Right lung (tissue), 10 donors: ENCODE measurements at places on chromosomes 1 and 21. TPM values are rescaled to one million over a fixed set of nuclear protein-coding genes. Genes with fewer than 3 reads are reported as not detected.

- no peak for DNase-seq
Measured at GRCh38 chr1:160097151-160097910, 1.1 kb downstream of the IGSF8 start.

DNA sequence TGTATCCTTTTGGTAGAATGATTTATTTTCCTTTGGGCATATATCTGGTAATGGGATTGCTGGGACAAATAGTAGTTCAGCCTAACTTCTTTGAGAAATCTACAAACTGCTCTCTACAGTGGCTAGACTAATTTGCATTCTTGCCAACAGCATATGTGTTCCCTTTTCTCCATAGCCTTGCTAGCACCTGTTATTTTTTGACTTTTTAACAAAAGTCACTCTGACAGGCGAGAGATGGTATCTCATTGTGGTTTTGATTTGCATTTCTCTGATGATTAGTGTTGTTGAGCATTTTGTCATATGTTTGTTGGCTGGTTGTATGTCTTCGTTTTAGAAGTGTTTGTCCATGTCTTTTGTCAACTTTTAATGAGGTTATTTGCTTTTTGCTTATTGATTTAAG lies 99.8 kb downstream of the UCK2 start:
- DNase-seq = no peak

GRCh38 chr1:25474439-25475047 lies 43.8 kb downstream of the MACO1 start:
- no peak for DNase-seq

DNA sequence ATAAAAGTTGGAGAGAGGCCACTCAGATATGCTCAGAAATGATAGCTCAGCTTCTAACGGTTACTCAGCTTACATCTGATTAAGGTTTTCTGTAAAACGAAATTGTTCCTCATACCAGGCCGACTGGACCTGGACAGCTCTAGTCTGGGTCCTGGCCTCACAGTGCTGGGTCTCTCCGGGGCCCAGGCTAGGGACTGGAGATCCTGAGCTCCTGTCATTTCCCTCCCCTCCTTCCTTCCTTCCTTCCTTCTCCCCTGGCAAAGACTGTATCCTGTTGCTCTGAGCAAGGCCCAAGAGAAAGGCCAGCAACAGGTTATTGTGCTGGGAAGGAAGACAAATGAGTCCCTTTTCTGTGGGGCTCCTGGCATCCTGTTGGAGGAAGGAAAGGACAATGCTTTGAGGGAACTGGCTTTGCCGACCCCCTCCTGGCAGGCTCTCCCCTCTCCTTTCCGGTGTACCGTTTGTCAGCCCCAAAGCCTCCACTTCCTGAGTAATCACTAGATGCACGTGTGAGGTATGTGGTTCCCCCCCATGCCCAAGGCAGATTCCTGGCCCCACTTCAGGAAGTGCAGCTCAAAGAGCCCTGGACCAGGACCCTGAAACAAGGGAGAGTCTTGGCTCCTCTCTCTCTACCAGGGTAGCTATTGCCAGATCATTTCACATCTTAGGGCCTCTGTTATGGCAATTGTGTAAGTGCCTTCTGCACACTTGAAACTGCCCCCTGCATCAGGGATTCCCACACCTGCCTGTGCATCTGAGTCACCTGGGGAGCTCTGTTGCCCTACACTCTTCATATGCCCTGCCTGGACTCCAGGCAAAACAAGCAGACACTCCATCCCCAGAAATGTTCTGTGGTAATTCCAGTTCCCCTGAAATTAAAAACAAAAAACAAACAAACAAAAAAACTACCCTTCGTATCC lies 212.7 kb upstream of the FGGY start:
- DNase-seq = no peak

GRCh38 chr1:11019971-11020370 lies 7.5 kb downstream of the TARDBP start:
- DNase-seq = no peak

GRCh38 chr1:237004116-237004515 lies at the start of gene MT1HL1:
TSS of gene MT1HL1 (minus strand) at chr1:237004441. CDS start at chr1:237004372, 69 bp downstream.
- DNase-seq = no peak

GRCh38 chr1:17829579-17829978 lies 74.4 kb downstream of the ACTL8 start:
- DNase-seq = no peak

DNA sequence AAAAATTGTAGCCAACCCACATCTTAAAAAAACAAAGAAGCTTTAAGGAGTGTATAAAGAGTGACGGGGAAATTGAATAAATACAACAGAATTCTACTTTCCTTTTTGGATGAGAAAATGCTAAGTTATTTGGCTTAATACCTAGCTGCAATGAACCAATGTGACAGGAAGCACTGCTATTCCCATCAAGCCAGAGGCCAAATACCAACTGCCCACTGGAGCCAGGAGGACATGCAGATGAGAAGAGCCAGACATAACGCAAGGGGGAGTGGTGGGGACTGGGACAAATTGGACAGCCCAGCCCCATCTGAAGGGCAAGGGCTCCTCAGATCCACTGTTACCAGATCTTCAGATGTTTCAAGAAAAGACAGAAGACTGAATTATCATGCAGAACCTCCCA lies 25.7 kb downstream of the DNAJC11 start:
- no peak for DNase-seq

- DNase-seq = no peak
Measured at GRCh38 chr1:29756085-29756484, 519.8 kb downstream of the PTPRU start.

DNA sequence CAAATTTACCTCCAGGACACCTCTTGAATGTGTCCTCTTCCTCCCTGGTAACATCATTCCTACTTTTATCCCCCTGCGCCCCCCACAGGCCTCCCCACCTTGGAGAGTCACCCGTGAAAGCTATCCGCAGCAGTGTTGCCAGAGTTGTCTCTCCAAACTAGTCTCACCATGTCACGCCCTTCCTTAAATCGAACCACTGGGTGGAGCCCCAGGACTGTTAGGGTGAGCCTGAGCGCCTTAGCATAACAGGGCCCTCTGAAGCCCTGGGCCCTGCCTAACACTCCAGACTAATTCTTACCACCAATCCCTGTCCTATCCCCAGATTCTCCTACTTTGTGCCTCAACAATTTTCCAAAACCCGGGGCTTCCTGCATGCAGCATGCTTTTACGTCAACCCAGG lies 35.0 kb downstream of the HSD3B2 start:
- no peak for DNase-seq

DNA sequence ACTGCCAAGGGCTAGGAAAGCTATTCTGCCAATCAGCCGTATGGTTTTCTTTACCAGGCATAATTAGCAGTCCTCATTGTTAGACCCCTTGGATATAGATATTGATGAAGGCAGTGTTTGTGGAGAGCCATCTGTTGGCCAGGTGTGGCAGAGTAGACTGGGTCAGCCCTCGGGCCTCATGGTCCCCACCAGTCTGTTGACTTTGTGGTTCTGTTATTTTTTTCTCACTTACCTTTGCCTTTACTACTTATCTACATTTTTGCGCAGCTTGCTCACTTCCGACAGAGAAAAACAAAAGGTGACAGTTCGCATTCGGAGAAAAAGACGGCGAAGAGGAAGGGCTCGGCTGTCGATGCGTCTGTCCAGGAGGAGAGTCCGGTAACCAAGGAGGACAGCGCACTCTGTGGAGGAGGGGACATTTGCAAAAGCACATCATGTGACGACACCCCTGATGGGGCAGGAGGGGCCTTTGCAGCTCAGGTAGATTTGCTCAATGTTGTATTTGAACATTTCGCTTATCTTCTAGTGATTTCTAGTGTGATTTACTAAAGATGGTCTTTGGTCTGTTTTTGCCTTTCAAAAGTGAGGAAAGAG lies 2.3 kb downstream of the PCNT start:
- DNase-seq = no peak

GRCh38 chr1:115978292-115978941 lies 2.1 kb downstream of the SLC22A15 start:
- no peak for DNase-seq

DNA sequence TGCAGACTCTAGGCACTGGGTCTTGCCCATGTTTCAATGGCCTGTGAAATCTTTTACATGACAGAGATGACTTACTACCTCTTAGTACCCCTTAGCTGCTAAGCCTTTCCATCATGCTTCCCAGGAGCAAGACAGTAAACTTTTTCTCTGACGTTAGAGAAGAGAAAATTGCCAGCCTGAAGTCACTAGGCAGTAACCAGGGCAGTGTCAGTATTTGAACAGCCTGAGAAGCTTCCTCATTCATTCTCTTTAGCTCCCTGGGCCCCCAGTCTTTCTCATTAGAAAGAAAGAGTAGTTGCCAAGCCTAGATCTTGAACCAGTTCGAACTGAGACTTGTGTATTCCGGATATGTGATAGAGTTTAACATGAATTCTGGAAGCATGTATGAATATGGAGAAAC lies 99.2 kb downstream of the ERG start:
- DNase-seq = no peak

DNA sequence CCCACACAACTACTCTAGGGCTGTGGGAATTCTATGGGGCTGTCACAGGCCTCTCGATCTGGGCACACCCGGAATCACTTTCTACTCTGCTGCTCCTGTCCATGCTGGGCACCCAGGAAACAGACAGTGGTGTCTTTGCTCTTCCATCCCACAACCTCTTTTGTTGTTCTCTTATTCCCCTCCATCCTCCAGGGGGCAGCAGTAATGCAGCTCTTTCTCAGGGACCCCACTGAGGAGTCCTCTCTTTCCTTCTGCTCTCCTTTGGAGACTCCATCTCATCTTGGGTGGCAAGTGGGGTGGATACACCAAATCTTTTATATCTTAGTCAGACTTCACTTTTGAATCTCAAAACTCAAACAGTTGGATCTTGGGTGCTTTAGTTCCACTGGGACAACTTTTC lies 206.3 kb downstream of the HS2ST1 start:
- DNase-seq = no peak

DNA sequence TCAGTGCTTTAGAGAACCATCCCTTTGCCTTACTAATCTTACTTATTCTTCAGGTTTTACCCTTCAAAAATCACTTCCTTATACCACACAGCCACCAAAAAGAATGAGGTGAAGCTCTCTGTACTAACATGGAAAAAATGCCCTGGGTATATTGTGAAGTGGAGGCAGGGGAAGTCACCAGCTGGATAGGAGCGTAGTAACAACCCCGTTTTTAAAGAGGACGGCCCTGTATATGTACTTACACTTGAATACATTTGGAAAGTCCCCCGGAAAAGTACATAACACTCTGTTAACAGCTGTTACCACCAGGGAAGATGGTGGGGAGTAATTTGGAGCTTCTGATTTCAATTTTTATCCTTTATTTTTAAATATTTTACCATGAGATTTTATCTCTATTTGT lies 28.2 kb upstream of the KHDRBS1 start:
- no peak for DNase-seq

DNA sequence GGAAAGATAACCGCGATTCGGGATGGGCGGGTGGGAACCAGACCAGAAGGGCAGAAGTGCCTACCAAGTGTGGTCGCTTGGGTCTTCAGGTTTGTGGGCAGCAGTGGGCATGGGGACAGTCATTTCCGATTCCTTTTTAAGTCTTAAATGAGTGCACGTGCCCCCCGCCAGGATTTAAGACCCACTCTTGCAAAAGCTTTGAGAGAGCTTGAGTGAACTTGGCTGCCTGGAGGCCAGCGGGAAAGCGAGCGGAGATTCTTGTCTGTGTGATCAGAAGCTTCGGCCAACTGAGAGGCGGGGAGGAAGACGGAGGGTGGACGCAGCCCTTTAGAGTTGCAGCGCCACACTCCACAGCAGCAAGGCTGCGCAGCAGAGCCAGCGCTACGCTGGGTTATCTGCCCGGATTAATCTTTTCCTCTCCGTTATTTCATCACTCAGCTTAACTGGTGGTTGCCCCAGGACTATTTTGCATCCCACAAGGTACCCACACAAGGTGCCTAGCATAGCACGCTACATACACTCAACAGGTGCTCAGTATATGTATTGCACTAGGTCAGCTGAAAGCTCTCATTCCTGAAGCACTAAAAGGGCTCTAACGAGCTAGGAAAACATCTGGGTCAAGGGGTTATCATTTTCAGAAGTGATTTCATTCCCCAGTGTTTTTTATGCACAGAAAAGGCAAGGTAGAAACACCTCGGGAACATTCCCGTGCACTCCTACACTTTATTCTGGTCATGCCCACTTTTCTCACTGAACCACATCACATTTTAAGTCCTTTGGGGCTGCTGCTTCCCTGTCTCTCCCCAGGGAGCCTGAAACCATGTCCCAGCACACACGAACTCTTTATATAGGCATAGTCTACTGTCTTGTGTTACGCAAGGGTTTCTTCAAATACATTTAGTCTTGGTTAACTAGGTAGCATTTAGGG lies 1.5 kb upstream of the BATF3 start:
- DNase-seq = peak; percentile 39

DNA sequence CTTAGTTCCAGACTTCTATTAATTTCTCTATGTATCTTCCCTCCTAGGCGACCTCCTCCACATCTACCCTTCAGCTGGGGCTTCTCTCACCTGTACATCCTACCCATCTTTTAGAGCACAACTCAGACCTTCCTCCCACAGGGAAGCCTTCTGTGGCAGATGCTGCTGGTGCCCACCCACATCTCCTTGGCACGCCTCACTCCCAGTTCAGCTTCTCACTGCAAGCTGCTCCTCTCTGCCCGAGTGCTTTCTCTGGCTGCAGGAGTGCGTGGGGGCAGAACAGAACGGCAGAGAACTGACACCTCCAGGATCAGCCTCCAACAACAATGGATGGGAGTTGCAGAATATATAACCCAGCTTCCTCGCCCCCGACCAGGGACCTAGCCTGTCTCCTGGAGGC lies 36.5 kb downstream of the ZBTB18 start:
- DNase-seq = no peak

DNA sequence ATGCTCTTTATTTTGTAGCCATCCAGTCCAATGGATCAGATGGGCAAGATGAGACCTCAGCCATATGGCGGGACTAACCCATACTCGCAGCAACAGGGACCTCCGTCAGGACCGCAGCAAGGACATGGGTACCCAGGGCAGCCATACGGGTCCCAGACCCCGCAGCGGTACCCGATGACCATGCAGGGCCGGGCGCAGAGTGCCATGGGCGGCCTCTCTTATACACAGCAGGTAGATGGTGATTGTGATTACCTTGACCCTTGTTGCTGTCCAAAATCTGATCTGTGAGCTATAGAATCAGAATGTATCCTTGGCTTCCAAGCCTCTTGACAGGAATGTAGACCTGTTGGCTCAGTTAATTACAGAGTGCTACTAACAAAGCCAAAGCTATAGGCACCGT lies 33.8 kb downstream of the ARID1A start:
- DNase-seq = no peak

CD244 gene
- polyA plus RNA-seq = 0.46 TPM

DIRAS3 gene
- polyA plus RNA-seq = 2.8 TPM

RGS4 gene
- 1.9 TPM for polyA plus RNA-seq

MTARC2 gene
- 60.4 TPM for polyA plus RNA-seq

SLC16A4 gene
- 6.7 TPM for polyA plus RNA-seq

EXTL2 gene
- 70.5 TPM for polyA plus RNA-seq

GLIS1 gene
- 0.10 TPM for polyA plus RNA-seq

IPO9 gene
- 71.0 TPM for polyA plus RNA-seq

KIF17 gene
- 6.1 TPM for polyA plus RNA-seq
